ENCODE measurements at places on chromosomes 11 and 22. TPM values are rescaled to one million over a fixed set of nuclear protein-coding genes. Genes with fewer than 3 reads are reported as not detected.

- no peak for DNase-seq
These were observed 436.0 kb downstream of the MIAT start for GRCh38 chr22:27093422-27093821.

The TPBGL gene
- 0.42 TPM for total RNA-seq

The SEC14L6 gene
- total RNA-seq = not detected

The STX3 gene
- total RNA-seq = 4.7 TPM

The LRRC32 gene
- 3.2 TPM for total RNA-seq

The CHORDC1 gene
- 92.4 TPM for total RNA-seq

GRCh38 chr11:104803776-104804175, 94.5 kb downstream of the CASP12 start:
- no peak for DNase-seq

GRCh38 chr11:108727665-108728064, 62.8 kb downstream of the DDX10 start:
- no peak for DNase-seq

The TPH1 gene
- total RNA-seq = 0.47 TPM

DNA sequence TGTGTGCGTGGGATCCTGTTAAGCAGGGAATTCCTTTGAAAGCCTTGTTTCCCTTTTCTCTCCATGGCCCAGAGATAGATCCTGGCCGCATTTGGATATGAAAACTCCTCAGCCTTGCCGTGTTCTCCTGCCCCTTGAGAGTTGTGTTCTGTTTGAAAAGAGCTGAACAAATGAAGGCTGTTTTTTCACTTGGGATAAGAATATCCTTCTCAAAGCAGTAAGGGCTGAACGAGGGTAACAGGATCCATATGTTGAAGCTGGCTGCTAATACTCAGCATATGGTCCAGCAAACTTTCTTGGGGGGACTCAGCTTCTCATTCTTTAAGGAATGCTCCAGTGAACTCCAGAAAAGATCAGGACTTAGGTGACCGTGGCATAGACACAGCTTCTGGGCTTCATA, 114.5 kb upstream of the TTC12 start:
- no peak for DNase-seq

GRCh38 chr22:39839204-39839603, 54.4 kb downstream of the ENTHD1 start:
- no peak for DNase-seq

The P2RY6 gene
- not detected for total RNA-seq

DNA sequence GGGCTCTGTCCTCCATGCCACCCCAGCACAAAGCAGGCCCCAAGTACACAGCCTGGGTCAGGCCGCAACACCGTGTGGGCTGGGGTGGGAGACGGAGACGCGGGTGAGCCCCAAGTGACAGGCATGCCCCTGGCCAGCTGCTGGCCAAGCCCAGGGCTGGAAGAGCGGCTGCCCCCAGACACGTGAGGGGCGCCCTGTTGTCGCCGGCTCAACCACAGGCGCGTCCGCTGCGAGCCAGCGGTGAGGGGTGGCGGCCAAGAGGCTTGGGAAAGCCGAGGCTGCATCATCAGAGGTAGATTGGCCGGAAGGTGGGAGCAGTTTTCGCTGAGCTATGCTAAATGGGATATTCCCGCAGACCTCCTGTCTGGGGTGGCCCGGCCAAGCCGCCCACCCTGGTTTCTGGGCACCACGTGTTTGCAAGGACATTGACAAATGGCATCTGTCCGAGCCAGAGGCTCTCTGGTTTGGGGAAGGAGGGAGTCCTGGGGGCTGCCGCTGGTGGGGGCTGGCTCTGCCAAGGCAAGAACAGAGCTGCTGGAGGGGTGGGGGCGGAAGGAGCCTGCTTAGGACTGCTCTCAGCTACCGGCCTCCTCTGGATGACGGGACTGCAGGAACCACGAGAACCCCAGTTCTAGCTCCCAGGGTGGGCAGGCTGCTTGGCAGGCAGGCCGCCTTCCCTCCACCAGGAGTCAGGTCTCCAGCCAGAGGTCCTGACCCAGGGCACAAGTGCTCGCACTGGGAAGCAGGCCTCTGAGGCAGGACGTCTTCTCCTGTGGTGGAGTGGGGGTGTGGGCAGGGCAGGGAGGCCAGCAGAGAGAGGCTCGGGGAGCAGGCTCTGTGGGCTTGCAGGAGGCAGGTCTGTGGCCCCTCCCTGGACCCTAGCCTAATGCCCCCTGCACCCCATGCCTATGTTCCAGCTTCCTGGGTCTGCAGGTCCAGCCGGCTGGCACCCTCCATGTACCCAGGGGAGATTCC, 552 bp downstream of the PRR33 start:
- DNase-seq = no peak

The TTC9C gene
- 14.1 TPM for total RNA-seq

Measured in T-helper 17 cell (primary cell).